ENCODE measurements at places on chromosomes 3 and 15.

GRCh38 chr15:41336549-41336948 lies 3.9 kb downstream of the NUSAP1 start:
- DNase-seq, result no peak

GRCh38 chr15:61200626-61201025 lies 28.5 kb downstream of the RORA start:
- no peak for DNase-seq

DNA sequence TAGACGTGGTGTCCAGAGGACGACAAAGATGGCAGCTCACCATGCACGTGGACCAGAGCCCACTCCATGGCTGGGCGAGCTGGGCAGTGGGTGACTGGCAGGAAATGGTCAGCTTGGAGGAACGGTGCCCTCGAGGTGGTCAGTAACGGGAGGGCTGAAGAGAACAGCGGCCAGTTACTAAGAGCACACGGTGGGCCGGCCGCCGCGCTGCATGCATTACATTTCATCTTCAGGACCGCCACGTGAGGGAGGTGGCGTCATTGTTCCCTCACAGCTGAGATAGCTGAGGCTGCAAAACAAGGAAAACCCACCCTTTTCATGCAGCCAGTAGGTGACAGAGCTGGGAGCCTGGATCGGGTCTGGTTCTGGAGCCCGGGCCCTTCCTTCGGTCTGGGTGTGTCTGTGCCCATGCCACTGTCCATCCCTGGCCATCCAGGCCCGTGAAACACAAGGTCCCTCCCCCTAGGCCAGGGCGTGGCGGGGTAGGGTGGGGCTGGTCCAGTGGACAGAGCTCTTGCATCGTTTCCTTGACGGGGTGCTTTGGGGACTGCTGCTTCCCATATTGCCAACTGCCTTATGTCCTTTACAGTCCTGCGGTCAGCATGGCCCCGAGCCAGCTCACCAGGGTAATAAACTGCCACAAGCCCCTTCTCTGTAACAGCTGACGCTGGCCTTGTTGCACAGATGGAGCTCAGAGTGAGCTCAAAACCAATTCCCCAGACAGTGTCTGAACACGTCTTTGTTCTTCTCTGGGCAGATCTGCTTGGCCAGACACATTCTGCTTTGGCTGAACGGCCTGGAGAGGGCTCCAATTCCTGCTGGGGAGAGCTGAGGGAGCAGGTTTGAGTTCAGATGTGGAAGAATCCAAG lies 51.8 kb downstream of the RGMA start:
- DNase-seq, result no peak

DNA sequence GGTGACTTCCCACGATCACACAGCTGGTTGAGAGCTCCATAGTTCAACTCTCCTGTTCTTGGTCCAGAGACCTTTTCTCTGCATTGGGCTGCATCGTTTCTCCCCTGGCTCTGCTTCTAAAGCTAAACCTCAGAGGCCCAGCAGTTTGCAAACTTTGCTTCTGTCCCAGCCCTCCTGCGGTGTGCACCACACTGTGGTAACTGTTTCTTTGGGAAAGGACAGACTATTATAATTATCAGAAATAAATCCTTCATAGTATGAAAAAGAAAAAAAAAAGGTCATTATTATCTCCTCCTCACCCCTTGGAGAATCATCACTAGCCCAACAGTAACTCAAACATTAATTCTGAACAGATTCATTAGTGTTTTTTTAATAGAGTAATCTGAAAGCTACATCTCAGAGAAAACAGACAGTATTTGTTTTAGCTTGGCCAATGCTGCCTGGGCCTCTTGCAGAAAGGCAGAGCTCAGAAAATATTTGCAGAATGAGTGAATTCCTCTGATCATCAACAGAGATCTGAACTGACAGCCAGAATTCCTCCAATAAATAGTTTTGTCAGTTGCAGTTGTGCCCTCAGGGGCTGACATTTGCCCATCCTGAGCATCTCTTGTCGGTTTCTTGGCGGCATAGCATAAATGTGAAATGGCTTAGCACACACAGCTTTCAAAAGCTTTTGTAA lies 52.9 kb downstream of the BFSP2 start:
- DNase-seq, result no peak

DNA sequence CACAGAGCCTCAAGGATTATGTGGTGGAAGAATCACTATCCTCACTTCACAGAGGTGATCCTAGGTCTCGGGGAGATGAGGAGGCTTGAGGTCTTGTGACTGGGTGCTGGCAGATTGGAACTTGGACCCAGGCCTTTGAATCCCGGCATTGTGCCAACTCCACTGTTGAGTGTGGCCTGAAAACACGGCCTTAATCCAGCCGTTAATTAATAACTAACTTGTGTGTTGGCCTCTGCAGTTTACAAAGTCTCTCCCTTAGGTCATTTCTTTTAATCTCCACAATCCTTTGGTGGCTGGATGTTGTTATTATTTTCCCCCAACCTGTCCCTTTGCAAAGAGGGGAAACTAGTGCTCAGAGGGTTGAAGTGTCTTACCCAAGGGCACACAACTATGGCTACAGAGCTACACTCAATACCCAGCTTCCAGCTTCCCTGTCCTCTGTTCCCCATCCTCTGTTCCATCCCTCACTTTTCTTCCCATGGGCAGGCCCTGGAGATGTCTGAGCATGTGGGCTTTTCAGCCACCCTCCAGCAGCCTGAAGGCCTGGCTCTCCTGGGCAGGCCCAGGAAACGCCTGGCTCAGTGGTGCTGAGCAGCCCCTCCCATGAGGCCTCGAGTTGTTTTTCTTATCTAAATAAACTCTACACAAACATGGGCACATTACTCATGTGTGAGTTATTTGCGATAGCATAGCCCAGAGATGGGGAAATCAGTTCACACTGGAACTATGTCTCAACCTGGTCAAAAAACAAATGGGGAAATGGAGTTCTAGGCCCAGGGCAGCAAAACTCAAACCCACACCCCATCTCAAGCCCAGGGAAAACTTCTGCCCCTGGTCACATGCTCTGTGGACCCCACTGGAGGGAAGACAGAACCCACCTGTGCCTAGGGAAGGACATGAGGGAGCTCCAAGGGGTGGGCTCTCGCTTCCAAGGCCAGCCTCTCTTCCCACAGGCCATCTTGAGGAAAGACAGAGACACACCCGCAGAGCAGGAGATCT lies 16.8 kb upstream of the SMAD3 start:
- DNase-seq, result no peak
